Dorsolateral prefrontal cortex (tissue), 122 donors: ENCODE measurements at places on chromosomes 3 and 15. TPM values are rescaled to one million over a fixed set of nuclear protein-coding genes. Genes with fewer than 3 reads are reported as not detected.

LRRC31 gene
- not detected for total RNA-seq

PPM1L gene
- total RNA-seq, result 96.0 TPM

GAP43 gene
- 230 TPM for total RNA-seq

RASGRP1 gene
- 38.1 TPM for total RNA-seq

NEK10 gene
- total RNA-seq, result 21.0 TPM

TEX55 gene
- not detected for total RNA-seq

DNA sequence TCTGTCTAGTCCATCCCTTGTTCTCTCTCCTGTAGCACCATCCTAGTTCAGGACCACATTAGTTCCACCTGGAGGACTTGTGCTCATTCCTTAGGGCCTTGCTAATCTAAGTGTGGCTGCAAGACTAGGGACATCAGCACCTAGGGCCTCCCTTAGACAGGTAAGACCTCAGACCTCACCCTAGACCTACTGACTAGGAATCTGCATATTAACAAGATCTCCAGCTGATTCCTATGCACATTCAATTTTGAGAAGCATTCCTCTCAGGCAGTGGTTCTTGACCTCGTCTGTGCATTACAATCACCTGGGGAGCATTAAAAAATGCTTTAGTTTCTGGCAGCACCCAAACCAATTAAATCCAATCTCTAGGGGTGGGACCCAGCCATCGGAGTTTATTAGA, 238.4 kb upstream of the RGMA start:
- DNase-seq, result no peak

- DNase-seq, result no peak
These were observed 7.9 kb downstream of the LRRC31 start for GRCh38 chr3:169861871-169862270.

DNA sequence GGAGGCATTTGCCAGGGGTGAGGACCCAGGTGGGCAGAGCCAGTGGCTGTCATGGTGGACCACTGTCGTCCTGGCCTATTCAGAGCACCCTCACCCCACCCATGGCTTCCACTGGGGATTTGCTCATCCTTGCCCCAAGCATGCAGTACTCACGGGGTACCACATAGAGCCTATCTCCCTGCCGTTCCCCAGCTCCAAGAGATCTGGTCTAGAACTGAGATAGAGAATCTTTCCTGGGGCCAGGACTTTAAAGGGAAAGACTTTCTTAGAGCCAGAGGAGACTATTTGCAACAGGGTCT, 76.9 kb upstream of the TNFAIP8L3 start:
- DNase-seq, result no peak

GRCh38 chr3:106860182-106860581, 517.1 kb upstream of the CCDC54 start:
- no peak for DNase-seq

- DNase-seq, result no peak
These were observed 276.7 kb downstream of the NFKBIZ start for GRCh38 chr3:102125994-102126368.

- DNase-seq, result no peak
These were observed 799.8 kb downstream of the NSUN3 start for GRCh38 chr3:94862703-94863102.

DNA sequence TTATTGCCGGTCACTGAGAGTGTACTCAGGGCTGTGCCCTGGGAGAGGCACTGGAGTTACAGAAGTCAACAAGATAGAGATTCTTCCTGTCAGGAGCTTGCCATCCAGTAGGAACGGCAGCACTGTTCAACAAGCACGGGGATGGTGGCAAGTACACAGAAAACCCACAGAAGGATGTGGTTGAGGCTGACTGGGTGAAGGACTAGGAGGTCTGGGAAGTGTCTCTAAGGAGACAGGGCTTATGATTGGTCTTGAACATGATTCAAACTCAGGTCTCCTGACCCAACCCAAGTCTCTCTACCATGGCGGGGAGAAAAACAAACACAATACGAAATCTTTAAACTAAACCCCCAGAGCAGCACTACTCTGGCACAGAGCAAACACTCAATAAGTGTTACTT, 37.6 kb downstream of the ERICH6 start:
- no peak for DNase-seq

GRCh38 chr3:34203386-34203785, 405.0 kb downstream of the PDCD6IP start:
- DNase-seq, result no peak

DNA sequence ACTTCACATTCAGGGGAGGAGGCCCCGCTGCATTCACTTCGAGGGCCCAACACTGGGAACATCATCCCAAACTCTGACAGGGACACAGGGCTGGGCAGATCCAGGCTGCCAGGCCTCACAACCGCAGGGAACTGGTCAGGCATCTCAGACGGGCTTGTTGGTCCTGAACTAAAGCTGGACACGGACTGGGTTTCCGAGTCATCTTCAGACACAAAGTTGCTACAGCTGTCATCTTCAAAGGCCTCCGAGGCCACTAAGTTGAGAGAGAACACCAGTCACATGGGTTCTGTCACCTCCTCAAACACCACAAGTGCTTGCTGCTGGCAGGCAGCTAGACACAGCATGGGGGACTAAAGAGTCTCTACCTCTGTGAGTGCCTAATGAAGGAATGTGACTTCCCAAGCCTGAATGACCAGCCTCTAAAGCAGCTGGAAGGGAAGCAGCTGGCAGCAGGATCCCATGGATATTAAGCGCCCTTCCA, 50.9 kb downstream of the CAPN7 start:
- DNase-seq, result no peak

DNA sequence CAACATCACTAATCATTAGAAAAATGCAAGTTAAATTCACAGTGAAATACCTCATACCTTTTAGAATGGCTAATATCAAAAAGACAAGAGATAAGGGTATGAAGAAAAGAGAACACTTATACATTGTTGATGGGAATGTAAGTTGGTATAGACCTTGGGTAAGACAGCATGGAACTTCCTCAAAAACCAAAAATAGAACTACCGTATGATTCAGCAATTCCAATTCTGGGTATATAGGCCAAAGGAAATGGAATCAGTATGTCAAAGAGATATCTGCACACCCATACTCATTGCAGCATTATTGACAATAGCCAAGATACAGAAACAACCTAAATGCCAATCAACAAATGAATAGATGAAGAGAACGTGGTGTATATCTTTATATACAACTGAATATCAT, 166.8 kb upstream of the LRRN1 start:
- no peak for DNase-seq

DNA sequence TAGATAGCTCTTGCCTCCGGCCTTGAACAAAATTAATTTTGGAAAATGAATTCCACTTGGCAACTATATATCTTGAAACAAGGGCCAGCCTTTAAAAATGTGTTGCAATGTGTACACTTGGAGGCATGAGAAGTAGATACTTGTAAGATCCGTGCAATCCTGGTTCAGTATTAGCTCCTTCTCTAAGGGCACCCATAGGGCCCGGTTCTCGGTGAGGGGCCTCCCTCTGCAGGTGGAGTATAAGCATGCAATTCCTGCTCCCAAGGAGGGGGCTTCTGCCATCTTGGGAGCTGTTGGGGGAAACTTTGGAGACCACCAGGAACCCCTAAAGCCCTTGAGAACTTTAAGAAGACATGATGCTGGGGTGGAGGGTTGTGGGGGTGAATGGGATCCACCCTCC, 388.7 kb upstream of the RGMA start:
- no peak for DNase-seq

- DNase-seq, result no peak
These were observed 20.9 kb downstream of the NUDT16 start for GRCh38 chr3:131402391-131403039.

DNA sequence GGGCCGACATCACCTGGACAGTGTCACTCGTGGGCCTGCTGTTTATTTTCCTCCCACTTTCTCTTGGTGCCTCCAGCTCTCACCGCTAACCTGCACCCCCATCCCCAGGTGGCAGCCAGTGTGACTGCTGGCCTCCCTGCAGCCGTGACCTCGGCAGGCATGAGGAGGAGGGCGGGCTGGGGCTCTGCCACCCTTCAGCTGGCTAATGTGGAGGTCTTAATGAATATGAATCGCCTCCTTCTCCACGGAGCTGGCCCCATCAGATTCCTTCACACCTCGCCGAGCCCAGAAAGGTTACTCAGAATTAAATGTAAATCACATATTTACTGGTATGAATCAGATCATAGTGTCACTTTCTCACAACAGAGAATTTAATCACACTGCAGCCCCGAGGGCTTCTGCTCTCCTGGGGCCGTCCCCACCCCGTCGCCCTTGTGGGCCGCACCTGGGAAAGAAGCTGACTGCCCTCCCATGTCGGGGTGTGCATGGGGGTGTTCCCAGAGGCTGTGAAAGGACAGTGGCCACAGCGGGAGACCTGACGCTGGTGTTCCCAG, 171.1 kb upstream of the TLE3 start:
- DNase-seq, result no peak

DNA sequence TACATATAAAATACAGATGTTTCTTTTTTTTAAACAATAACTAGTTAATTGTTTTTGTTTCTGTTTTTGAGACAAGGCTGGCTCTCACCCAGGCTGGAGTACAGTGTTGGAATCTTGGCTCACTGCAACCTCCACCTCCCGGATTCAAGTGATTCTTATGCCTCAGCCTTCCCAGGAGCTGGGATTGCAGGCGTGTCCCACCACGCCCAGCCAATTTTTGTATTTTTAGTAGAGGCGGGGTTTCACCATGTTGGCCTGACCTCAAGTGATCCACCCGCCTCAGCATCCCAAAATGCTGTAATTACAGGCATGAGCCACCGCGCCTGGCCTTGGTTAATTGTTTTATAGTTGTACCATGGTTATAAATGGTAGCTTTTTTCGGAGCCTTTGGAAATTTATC, 72.3 kb downstream of the PIAS1 start:
- DNase-seq, result no peak
